ENCODE measurements at places on chromosomes 3 and 15. TPM values are rescaled to one million over a fixed set of nuclear protein-coding genes. Genes with fewer than 3 reads are reported as not detected.

Gene TMEM207
- total RNA-seq, result not detected

Gene PAQR5
- 13.6 TPM for total RNA-seq

Gene ARHGAP31
- 4.3 TPM for total RNA-seq

- ATAC-seq, result no peak
Measured at GRCh38 chr3:124570232-124570631, 160.0 kb upstream of the UMPS start.

GRCh38 chr3:170372190-170372879, 14.8 kb downstream of the SKIL start:
- no peak for ATAC-seq

GRCh38 chr15:22861161-22861560, 22.7 kb downstream of the NIPA2 start:
- ATAC-seq, result no peak

DNA sequence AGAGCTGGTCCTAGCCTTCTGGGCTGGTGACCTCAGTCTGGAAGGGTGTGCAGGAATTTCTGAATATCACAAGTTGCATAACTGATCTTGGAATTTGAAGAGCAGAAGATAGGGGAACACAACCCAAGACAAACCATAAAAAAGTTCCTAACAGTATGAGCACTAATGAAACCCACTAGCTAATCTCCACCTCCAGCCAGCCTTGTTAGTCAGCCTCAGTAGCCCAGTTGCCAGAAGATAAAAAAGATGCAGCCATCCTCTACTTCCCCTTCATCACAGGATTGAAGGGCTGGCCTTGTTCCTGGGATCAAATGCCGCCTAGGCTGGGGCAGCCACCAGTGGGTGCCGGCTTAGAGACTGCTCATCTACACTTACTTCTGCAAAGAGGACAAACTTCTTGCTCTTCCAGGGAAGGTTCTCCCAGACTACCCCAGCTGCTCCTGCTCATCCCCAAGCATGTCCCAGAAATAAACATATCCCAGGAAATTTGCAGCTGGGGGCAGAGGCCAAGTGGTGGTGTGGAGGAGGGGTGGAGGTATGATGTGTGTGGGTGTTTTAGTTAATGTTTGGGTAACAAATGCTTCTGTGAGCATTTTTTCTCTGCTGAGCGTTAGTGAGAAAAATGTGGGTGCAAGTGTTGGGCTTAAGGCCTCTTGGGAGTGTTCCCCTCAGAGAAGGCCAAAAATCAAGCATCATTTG, 9.2 kb upstream of the ITGA11 start:
- ATAC-seq, result no peak

DNA sequence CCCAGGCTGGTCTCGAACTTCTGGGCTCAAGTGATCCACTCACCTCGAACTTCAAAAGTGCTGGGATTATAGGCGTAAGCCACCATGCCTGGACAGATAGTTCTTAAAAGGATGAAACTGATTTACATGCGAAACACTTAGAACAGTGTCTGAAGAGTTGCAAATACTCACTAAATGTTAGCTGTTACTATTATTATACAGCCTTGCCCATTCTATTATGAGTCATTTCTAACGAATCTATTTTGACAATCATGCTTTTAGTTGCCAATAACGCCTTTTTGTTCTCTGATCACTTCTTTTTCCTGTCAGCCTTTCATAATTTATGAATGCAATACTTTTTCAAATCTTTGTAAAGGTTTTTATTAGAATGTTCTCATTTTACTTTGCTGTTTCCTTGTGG, 112.7 kb downstream of the SNRK start:
- ATAC-seq, result no peak
